PC-9 (cell line): ENCODE measurements at places on chromosomes 11 and 22. TPM values are rescaled to one million over a fixed set of nuclear protein-coding genes. Genes with fewer than 3 reads are reported as not detected.
A peak's percentile ranks its signal among the peaks of the same experiment; 100 is the strongest.

Gene MPPED2
- total RNA-seq: not detected in 2 replicates

GRCh38 chr11:13763341-13763740 is 94.9 kb downstream of the FAR1 start:
- DNase-seq: no peak

DNA sequence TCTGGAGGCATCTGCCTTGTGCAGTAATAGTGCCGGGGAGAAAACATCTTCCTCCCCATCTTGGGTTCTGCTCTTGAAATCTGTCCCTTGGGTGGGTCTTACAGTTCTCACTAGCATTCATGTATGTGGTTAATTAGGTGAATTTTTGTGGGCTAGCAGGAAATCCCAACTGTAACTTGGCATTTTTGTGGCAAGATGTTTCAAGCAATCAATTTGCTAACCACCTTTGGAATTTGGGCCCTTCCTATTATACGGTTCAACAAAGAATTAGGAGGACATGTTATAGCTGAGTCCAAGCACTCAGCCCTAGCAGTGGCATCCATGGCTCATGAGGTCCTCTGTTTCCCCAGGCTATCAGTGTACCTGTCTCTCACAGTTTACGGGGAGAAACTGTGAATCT is 89.1 kb upstream of the MTNR1B start:
- no peak for DNase-seq

DNA sequence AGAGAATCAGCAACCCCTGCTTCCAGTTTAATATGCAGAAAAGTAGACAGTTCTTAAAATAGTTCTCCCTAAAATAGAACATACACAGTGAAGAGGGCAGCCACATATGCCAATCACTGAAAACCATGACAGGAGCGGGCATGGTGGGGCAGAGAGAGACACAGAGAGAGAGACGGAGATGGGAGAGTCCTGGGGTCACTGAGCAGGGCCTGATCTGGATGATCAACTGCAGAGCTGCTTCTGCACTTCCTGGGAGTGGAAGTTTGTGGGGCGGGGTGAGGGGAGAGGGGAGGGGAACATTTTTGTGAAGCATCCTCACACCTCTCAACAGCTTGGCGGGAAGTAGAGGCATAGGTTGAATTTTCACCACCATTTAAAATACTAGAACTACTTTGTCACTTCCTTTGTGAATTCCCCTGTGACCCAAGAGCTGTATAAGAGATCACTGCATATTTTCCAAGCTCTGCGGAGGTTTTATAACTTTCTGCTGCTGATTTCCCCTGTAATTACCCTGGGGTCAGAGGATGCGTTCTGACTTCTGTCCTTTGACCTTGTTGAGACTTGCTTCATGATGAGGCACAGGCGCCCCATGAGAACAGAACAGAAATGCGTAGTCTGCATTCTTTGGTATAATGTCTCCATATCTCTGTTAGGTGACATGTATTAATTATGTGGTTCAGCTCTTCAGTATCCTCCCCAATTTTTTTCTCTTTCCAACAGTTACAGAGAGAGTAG is 419.4 kb downstream of the BRD1 start:
- no peak for DNase-seq

- peak; percentile 27 for DNase-seq
Observed at GRCh38 chr22:43129426-43130425, 13.5 kb downstream of the MCAT start.

GRCh38 chr11:69002110-69002569 is 10.9 kb downstream of the MRGPRF start:
- DNase-seq: no peak

- DNase-seq: no peak
Observed at GRCh38 chr11:97614606-97615005, 1224.8 kb downstream of the JRKL start.
